ENCODE measurements at places on chromosomes 2 and 18.
A peak's percentile ranks its signal among the peaks of the same experiment; 100 is the strongest.

GRCh38 chr2:25877431-25878360 lies 591 bp downstream of the ASXL2 start:
- peak; percentile 58 for DNase-seq

DNA sequence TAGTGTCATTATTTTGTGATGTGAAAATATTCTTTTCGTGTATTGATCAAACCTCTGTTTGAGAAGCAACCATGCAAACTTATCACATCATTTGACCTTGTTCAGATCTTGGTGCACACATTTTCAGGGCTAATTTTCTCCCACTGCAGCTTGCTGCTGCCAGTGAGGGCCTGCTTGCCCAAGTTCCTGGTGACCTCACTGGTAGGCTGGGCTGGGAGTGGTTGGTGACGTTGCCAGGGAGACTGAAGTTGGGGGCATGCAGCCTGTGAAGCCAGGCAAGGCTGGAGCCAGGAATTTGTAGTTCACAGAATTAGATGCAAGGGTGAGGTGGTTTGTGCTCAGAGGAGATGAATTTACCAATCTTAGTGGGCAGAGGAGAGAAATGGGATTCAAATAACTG lies 38.5 kb downstream of the PARD3B start:
- DNase-seq, result peak; percentile 7

- DNase-seq, result no peak
These were observed 2.8 kb downstream of the CAPN10 start for GRCh38 chr2:240589375-240589774.

DNA sequence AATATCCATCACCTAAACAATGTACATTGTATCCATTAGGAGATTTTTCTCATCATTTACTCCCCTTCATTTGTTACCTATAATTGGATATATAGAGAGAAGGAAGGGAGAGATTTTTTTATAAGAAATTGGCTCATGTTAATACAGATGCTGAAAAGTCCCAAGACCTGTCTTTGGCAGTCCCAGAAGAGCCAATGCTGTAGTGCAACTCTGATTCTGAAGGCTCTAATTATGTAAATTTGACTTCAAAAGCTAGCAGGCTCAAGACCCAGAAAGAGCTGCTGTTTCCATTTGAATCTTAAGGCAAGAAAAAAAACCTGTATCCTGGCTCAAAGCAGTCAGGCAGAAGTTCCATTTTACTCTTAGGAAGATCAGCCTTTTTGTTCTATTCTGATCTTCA lies 1245.5 kb upstream of the FAM98A start:
- no peak for DNase-seq

DNA sequence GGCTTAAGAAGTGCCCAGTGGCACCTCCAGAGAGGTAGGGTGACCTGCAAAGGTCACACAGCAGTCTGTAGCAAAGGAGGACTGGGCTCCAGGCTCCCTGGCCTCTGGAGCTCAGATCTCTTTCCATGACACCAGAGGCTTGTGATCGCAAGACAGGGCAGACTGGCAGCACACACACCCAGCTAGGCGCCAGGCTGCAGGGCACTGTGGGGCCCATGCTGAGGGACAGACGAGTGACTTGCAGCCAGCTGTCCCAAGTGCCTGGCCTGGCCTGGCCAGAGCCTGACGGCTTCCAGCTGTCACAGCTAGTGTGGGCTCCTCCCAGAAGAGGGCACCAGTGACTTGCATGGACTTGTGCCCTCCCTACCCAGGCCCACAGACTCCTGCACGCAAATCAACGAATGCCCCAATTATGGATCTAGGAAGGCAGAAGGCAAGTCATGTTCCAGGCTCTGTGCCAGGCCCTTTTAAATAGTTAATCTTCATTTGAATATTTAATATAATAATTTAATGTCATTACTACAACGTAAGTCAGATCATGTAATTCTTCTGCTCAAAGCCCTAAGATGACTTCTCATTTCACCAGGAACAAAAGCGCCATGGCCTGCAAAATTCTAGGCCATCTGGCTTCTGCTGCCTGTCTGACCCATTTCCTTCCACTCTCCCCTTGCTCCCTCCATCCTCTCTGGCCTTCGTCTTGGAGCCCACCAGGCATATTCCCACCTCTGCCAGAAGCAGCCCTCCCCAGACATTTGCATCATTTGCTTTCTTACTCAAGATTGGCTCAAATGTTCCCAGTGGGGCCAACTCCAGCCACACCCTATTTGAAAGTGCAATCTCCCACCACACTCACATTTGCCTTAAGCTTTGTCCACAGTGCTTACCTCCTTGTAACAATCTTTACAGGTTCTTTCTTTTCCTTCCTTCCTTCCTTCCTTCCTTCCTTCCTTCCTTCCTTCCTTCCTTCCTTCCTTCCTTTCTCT lies 3.7 kb upstream of the SPEG start:
- peak; percentile 14 for DNase-seq

- no peak for DNase-seq
These were observed 49.9 kb downstream of the KCNIP3 start for GRCh38 chr2:95346738-95347671.

DNA sequence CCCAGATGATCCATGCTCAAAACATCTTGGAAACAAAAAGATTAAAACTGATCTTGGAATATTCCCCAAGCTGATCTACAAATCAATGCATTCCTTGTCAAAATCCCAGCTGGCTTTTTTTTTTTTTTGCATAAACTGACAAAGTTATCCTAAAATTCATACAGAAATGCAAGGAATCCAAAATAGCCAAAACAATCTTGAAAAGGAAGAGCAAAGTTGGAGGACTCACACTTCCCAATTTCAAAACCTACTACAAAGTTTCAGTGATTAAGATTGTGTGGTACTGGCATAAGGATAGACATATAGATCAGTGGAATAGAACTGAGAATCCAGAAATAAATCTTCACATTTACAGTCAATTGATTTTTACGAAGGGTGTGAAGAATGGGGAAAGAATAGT lies 306.8 kb upstream of the MGAT5 start:
- DNase-seq, result no peak

DNA sequence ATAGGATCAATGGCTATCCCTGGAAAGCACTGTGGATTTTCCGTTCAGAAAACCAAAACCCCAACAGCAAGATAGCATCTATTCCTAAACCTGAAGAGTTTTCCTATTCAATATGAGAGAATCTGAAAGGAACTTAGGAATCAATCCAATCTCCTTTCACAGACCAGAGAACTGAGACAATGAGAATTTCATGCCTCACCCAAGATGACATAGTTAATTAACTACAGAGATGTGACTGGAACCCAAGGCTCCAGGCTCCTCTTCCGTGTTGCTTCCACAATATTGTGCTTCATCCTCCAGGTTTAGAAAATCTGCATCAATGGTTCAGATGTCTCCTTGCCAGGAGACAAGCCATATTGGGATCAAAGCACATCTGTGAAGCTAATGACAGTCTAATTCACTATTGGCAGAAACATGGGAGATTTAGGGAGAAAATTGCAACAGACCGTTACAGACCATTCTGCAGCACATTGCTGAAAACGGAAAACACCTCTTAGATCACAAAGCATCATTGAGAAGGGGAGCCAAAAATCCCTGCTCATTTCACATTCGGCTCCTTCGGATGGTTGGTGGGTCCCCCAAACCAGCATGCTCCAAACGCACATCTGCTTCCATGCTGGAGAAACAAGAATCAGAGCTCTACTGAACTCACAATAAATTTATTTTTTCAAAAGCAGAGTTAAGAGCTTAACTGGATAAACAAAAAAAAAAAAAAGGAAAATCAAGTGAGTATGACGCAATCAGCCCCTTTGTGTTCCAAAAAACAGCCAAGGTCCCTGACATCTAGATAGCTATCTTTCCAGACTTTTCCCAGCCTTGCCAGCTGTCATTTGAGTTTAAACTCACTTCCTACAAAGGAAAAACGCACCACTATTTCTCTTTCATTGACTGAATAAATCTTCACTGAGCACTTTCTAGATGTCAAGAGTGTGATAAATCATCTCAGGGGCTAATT lies 290.3 kb downstream of the C1D start:
- DNase-seq, result no peak

DNA sequence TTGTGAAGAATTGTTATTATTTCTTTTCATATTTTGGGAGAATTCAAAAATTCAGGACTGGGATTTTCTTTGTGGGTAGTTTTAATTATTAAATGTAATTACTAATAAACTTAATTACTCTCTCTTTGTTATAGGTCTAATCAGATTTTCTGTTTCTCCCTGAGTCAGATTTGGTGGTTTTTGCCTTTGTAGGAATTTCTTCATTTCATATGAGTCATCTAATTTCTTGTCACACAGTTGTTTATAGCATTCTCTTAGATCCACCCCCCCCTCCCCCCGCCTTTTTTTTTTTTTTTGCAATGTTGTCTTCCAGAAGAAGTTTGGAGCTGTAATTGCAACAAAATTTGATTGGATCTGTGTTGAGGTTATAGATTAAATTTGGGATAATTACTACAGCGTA lies 26.0 kb upstream of the GALR1 start:
- no peak for DNase-seq

GRCh38 chr2:98936353-98937351 lies 627 bp upstream of the CRACDL start:
- DNase-seq, result no peak

DNA sequence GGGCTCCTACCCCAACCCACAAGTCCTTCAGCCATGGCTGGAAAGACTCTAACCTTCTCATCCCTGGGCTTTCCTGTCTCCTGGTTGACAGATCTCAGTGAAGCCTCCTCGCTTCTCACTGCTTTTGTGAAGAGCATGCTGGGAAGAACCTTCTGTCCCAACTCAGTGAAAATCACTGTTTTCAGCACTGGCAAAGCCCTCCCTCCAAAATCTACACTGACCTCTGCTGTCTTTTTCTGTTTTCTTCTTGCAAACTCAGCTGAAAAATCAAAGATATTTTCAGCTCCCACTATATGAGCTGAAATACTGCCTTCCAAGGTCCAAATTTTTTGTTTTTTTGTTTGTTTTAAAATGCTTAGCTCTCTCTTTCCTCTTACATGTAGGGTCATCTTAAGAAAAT lies 266.3 kb upstream of the AGAP1 start:
- DNase-seq, result no peak

DNA sequence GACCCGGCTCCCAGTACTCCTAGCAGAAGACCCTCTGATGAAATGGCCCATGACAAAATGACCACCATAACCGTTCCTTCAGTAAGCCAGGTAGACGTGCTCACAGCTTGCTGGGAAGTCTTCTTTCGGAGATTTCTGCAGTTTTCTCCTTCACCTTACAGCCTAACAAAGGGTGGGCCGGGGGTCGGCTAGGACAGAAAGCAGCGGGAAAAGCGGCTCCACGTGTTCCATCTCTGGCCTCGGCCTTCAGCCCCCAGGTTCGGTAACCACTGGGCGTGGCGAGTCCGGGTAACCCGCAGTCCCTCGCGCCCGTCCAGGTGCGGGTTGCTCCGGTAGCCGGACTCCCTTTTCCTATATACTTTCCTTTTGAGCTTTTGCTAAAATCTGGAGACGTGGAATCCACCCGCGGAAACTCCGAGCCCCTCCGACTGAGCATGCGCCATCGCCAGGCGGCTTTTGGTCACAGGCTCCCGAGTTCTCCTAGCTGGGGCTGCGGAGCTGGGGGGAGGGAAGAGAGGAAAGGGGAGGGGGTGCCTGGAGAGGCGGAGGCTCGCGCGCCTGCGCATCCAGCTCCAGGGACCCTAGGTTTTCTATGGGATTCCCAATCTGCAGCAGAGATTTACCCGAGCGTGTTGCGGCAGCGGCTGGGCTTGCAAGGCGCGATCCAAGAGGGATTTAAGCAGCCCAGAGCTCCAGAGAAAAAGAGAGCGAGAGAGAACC lies at the start of gene VSNL1:
Gene VSNL1, plus strand, starts transcription at position 604 of the 720 bp plus-strand sequence. CDS start 51,379 bp downstream, outside the sequence.
- DNase-seq, result peak; percentile 50

GRCh38 chr2:181046833-181047232 lies 66.4 kb downstream of the UBE2E3 start:
- no peak for DNase-seq

DNA sequence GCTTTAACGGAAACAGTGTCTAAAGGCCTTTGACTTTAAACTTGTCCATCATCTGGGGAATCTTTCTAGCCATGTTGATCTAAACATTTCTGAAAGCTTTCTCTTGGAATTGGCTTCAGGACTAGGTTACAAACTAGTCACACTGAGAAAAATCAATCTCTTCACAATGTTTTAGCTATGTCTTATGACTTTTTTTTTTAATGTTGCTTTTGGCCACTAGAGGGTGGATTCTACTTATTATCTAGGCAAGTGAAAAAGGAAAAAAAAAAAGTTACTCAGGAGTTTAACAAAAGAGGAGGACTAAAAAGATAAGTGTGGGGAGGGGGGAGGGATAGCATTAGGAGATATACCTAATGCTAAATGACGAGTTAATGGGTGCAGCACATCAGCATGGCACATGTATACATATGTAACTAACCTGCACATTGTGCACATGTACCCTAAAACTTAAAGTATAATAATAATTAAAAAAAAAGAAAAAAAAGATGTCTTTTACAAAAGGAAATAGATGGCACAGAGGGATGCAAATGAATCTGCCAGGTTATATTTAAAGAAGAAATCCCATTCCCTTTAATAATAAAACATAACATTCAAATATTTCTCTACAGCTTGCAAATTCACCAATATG lies 160.4 kb upstream of the PID1 start:
- no peak for DNase-seq

DNA sequence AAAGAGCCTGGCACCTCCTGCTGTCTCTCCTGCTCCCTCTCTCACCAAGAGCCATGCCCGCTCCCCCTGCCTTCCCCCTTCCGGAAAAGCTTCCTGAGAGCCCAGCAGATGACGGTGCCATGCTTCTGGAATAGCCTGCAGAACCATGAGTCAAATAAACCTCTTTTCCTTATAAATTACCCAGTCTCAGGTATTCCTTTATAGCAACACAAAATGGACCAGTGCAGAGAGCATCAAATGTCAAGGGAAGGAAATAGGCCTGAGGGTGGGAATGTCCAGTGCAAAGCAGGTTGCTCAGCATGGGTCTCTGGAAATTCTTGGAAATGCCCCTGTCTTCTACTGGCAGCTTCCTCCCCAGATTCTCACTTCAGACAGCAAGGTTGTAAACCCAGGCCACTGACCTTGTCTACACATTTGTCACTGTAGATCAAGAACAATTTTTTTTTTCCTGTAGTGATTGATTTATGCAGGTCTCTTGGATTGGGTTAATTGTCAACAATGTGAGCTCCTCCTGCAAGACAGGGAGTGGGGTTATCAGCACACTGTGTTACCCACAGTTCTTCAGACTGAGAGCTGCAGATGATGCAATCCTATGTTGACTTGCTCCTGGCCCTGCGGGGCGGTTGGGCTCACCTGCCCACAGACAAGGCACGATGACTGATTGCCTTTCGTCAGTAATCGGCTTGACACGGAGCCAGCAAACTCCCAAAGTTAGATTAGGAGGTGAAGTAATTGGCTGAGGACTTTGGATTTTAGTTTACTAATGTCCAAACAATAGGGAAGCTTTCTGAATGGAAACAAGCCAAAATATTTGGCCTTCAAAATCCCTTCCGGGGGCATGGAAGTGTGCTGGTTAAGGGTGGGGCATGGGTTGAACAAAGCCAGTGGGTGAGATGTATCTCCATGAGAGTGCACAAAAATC lies 5.4 kb upstream of the BOD1L2 start:
- DNase-seq, result no peak

GRCh38 chr2:199684832-199685231 lies 166.2 kb downstream of the FTCDNL1 start:
- DNase-seq, result no peak

DNA sequence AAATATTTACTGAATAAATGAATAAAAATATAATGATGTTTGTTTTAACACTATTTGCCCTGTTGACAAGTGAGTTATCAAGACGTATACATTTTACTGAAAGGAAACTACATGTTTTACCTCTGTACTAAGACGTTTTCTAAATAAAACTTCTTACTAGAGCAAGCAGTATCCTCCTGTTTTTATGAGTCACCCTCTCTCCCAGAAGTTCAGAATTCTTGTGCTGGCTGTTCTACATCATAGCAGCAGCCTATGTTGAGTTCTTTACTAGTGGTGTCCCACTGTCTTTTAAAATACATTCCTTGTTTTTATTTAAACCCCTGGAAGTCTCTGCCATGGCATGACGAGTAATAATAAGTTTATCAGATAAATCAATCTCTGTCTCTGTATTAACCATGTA lies 297.4 kb downstream of the CALCRL start:
- DNase-seq, result no peak
